Activated T-helper 2 cell treated with anti-CD3 and anti-CD28 coated beads, Interferon-gamma antibody, Interleukin-2, Interleukin-4, amounts not matched to agents 10 μg/mL and 5 μg/mL and 100 μg/mL, durations not matched to agents 14 hours and 24 hours and 36 hours (primary cell): ENCODE measurements at places on chromosomes 1 and 21. TPM values are rescaled to one million over a fixed set of nuclear protein-coding genes. Genes with fewer than 3 reads are reported as not detected.

The KCNN3 gene
- 0.39 and 0.91 TPM in 2 replicates for total RNA-seq

The ARHGAP29 gene
- total RNA-seq = 0.05 and 0.18 TPM in 2 replicates

DNA sequence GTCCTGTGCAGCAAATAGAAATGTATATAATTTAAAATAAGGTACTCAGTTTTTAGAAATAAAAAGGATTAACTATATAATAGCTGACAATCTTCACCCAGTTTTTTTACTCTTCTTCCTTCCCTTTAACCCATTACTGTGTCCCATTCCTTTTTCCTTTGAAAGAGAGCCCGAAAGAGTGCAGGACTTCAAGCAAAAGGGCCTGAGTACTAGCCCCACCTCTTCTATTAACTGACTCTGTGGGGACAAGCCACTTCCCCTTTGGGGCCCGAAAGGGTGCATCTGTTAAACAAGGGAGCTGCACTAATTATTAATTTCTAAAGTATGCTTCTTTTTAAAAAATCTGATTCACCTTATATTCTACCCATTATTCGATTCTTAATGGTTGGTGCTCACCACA is 3.3 kb downstream of the USP24 start:
- no peak for DNase-seq

GRCh38 chr1:2882966-2883696 is 81.6 kb upstream of the TTC34 start:
- DNase-seq = no peak

- no peak for DNase-seq
Observed at GRCh38 chr21:26719750-26720149, 125.5 kb downstream of the ADAMTS1 start.

DNA sequence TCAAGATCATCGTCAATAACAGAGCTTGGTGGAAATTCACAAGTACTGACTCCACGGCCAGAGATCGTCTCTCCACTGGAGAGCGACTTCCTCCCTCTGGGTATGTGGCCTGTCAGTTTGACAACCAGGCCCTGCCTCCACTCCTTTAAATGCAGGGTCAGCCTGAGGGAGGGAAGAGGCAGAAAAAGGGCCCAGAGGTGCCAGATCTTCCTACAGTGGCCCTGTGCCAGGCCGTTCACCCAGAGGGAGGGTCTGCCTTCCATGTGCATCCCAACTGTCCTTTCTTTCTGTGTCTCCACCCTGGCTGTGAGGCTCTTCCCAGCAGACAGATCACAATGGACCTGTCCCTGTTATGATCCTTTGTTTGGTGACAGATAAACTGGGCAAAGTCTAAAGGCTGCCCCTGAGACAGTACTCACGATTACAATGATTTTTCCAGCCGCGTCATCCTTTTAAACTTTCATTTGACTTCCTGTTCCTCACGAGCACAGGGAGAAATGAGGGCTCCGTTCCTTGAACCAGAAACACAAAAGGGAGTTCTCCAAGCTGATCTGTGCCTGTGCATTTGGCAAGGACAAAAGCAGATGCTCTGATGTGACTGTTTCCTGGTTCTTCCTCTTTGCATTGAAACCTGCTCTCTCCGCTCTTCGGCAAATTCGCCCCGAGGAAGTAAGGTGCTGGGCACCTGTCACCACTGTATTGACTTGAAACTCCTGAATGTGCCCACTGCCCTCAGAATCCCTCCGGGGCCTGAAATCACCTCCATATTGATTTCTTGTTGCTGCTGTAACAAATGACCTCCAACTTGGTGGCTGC is 126.7 kb downstream of the PGBD5 start:
- no peak for DNase-seq

DNA sequence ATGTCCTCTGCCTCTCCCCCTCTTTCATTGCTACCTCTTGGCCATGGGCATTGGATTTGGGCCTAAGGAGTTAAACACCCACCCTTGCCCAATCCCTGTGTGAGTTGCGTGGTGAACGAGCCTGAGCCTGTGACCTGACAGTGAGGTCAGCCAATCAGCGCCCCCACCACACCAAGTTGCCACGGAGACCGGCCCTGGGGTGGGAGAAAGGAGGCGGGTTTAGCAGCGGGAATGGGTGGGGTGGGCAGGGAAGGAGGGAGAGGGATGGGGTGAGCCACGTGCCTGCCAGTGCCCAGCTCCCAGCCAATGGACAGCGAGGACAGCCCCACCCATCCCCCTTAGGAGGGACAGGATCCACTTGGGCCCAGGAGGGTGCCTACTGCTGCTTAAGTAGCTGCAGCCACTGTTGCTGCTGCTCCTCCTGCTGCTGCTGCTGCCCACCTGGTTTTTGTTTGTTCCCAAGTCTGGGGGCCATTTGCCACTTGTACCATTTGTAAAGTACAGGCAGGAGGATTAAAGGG is 9.5 kb downstream of the ZBTB7B start:
- DNase-seq = no peak

The SORT1 gene
- 1.1 and 1.9 TPM in 2 replicates for total RNA-seq

The S100A7 gene
- total RNA-seq = not detected in 2 replicates

GRCh38 chr1:107782217-107782845 is 182.6 kb downstream of the VAV3 start:
- no peak for DNase-seq

GRCh38 chr1:96049759-96050409 is 671.7 kb upstream of the PTBP2 start:
- DNase-seq = no peak

The CFHR4 gene
- not detected in 2 replicates for total RNA-seq

- no peak for DNase-seq
Observed at GRCh38 chr1:34655206-34655874, 99.5 kb upstream of the GJB5 start.

The G0S2 gene
- 49.3 and 49.4 TPM in 2 replicates for total RNA-seq

The CD34 gene
- total RNA-seq = not detected in 2 replicates

The ADAM30 gene
- not detected in 2 replicates for total RNA-seq
